ENCODE measurements at places on chromosomes 11 and 22.

- no peak overlapping the region for H3K4me3 ChIP-seq
- H3K27me3 ChIP-seq: no peaks in the 10 kb centered on the region
- no peak for DNase-seq
- no peaks in the 10 kb centered on the region for H3K4me1 ChIP-seq
Measured at GRCh38 chr11:100810146-100810545, 123.1 kb downstream of the ARHGAP42 start.

DNA sequence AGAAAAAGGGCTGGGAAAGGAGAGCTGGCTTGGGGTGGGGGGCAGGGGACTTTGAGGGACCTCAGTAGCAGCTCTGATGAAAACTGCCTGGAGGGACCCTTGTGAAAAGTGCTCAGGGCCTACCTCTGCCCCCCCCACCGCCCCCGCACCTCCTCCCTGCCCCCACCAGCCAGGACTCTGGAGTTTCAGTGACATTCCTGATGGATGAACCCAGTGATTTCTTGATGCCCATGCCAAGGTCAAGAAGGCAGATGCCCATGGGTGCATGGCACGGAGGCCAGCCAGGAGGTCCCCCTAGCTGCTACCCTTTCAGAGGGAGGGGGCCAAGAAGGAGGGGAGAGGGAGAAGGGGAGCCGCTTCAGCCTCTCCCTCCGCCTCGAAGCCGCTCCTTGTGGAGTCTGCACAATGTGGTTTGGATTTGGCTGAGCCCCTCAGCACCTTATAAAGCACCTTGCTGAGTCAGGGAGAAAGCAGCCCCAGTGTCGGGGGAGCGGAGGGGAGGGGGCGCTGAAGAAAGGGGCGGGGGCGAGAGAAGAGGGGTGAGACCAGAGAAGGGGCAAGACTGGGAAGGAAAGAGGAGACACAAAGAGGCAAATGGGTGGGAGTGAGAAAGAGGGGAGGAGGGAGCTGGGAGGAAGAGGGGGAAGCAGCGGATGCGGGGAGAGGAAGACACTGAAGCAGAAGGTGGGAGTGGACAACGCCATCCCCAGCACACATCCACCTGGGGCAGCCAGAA lies 2.1 kb upstream of the CLCF1 start:
- no peak overlapping the region for H3K4me3 ChIP-seq
- DNase-seq: no peak
- H3K27me3 ChIP-seq: peaks cover 2% of the 10 kb centered on the region

DNA sequence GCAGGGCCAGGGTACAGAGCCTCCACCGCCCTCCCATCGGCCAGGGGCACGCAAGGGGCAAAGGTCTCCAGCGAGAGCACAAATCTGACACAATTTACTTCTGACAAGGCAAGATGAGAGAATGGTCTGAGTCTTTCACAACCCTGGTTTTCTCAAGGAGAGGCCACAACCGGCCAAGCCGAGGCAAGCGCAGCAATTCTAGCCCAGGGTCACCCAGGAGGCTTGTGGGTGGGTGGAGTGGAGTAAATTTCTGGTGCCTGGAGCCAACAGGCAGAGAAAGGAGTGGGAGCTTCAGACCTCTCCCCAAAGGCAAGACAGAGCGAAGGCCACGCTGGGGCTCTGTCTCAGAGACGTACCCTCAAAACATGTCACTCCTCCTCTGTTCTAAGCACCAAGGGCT lies 9.3 kb downstream of the LARGE2 start:
- no peak overlapping the region for H3K27ac ChIP-seq
- no peaks in the 10 kb centered on the region for H3K27me3 ChIP-seq
- 0 out of 2 replicates have a peak, but pooled peaks cover 3% of the 10 kb centered on the region for H3K36me3 ChIP-seq
- H3K4me1 ChIP-seq: peaks cover 53% of the 10 kb centered on the region
- no peak overlapping the region for H3K4me3 ChIP-seq

DNA sequence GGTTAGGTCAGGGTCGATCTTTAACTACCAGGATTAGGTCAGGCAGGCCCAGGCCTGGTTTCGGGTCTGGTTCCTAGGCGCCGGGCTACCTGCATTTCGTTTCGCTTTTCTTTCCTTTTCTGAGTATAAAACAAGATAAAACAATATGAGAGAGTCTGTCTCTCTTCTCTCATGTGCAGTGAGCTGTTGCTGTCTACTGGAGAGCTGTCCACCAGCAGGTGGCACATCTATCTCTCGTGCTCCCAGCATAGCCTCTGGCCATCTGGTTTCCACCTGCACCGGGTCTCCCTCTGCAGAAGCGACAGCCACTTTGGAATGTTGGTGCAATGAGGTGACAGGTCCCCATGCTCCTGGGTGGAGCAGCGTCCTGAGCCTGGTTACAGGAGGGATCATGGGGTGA lies 27.6 kb downstream of the RIBC2 start:
- no peak for DNase-seq
- no peaks in the 10 kb centered on the region for H3K27me3 ChIP-seq
- no peak overlapping the region for H3K4me3 ChIP-seq
- no peak overlapping the region for H3K27ac ChIP-seq
- H3K36me3 ChIP-seq: no peaks in the 10 kb centered on the region

DNA sequence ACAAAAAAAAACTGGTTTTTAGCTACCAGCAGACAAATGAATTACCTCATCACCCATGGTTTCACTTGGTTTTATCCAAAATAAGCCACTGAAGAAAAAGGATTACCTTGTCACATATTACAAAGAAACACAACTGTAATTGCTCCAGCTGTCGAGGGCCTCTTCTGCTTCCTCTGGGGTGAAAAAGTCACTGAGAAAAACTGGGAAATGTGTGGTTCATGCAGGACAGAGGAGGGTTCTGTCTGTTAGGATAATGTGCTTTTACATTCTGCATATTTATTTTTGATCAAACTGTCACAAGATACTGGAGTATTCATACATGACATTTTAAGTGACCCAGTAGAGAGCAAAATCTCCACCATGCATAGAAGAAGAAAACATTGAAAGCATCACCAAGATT lies 211.7 kb downstream of the NAV2 start:
- H3K27me3 ChIP-seq: no peaks in the 10 kb centered on the region
- H3K4me3 ChIP-seq: no peak overlapping the region
- DNase-seq: no peak
- no peaks in the 10 kb centered on the region for H3K36me3 ChIP-seq
- H3K4me1 ChIP-seq: no peaks in the 10 kb centered on the region

All from GM12878 (cell line).